ENCODE measurements at places on chromosomes 3 and 15.

DNA sequence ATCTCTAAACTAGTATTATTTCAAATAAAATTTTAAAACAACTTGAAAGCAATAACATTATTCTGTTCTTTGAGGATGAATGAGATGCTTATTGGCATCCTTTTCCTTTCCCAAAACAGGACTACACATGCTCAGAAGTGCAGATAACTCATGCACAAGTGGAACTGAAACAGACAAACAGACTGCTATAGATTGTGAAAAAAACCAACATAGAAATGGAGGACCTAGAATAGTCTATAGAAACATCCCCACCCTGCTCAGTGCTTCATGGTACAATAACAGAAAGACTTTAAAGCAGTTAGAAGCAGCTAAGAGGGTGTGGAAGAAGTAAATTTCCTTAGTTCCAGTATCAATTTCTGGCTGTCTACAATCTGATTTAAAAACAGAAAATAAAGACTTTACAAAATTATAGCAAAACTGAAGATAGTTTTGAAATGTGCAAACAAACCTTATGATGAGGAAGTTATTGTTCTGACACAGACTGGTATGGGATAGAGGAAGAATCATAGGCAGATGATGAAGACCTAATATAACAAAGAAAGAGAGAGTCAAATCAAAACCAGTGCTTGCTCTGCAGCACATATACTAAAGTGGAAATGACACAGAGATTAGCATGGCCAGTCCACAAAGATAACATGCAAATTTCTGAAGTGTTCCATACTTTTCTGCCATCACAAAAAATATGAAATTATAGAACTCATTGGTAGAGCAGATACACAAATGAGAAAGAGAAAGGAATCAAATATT lies 1025.4 kb downstream of the SQOR start:
- no peak for DNase-seq

DNA sequence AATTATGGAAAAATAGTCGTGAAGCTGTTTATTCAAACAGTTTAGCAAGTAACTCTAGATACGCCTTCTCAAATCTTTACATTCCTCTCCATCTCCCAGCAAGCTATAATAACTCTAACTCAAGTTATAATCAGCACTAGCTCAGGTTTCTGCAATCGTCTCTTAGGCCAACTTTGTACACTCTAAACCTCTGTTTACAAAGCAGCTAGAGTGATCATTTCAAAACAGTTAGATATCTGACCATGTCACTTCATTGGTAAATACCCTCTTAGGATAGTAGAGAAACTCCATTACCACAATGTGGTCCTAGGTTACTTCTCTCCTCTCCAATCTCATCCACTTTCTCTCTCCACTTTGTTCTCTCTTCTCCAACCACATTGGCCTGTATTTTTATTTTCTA lies 31.2 kb downstream of the PLOD2 start:
- no peak for DNase-seq

DNA sequence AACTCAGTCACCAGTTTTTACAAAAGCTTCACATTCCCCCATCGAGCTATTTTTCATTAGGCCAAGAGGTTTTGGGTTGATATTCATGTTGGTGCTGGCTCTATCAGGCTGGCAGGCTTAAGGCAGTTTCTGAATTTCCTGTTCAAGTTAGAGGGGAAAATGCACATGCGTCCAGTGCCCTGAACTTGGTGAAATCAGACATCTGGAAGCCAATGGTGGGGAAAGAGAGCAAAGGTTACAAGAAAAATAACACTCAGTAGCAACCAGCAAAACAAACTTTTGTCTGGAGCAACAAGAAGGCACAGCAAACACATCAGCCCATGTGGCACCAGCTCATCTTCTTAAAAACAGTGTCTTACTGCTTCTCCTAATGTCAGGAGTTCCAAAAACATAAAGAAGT lies 155.6 kb upstream of the TSC22D2 start:
- no peak for DNase-seq

- DNase-seq = no peak
Measured at GRCh38 chr15:39250001-39250400, 330.9 kb upstream of the THBS1 start.

DNA sequence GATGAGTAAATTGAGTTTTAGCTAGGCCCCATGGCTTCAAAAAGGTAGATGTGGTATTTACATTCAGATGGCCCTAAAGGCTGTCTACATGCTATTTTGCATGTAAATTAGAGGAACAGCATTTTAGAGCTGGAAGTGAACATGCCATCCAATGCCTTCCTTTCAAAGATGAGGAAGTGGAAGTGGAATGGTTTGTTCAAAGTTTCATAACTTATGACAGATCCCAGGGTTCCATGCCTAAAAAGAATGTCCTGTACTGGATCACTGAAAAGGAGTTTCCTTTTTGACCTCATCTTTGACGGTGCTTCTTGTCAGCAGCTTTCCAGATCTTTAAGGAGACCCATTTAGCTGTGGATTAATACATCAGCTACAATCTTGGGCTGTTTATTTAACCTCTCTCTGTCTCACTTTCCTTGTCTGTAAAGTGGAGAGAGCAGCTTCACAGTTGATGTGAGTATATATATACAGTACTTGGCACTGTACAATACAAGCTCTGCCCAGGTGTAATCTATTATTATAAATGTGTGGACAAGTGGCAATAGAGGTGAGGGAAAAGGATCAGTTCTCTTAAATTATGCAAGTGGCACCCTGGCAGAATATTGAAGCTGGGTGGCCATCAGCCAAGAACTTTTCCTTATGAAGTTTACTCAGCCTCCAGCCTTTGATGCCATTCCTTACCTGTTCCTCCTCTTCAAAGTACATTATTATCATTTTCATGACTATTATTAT lies 68.7 kb upstream of the GOLGA8B start:
- DNase-seq = no peak

DNA sequence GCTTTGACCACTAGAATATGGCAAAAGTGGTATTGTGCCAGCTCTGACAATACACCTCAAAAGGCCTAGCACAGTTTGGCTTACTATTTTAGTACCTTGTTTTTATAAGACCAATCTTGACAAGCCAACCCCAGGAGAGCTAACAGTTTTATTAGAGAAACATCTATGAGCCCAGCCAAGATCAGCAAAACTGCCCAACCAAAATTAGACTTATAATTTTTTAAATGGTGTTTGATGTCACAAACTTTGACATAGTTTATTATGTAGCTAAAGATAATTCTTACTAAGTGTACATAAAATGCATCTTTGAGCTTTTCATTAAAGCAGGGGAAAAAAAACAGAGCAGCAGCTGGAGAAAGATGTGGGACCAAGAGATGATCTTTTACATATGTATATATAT lies 537.5 kb downstream of the ZPLD1 start:
- no peak for DNase-seq

GRCh38 chr15:94327356-94327936 lies 96.1 kb downstream of the MCTP2 start:
- no peak for DNase-seq

GRCh38 chr15:54131410-54131809 lies 153.2 kb downstream of the UNC13C start:
- DNase-seq = no peak
